ENCODE measurements at places on chromosomes 2 and 18.

- no peak for DNase-seq
These were observed 62.7 kb downstream of the ASAP2 start for GRCh38 chr2:9269295-9269694.

DNA sequence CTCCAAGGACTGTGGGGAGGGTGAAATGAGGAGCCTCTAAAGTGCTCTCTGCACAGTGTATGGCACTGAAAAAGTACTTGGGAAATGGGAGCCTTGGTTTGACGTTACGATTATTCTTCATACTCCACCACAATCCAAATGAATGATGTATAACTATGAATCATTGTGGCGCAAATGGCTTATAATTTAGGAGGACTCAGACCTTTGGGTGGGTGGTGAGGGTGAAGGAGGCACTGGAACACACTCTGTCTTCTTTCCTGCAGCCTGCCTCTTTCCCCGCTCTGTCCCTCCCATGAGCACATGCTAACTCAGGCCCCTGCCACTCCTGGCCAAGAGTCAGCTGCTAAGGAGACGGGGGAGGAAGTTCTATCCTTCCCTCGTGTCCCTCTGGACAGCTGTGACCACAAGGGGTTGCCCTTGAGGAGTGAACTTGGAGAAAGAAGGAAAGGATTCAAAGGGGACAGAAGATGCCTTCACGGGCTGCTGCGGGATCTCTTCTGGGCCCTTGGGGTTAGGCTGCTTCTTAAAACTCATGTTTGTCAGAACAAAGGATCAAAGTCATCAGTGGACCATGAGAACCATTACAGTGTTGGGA, 36.5 kb downstream of the POLR1A start:
- no peak for DNase-seq

DNA sequence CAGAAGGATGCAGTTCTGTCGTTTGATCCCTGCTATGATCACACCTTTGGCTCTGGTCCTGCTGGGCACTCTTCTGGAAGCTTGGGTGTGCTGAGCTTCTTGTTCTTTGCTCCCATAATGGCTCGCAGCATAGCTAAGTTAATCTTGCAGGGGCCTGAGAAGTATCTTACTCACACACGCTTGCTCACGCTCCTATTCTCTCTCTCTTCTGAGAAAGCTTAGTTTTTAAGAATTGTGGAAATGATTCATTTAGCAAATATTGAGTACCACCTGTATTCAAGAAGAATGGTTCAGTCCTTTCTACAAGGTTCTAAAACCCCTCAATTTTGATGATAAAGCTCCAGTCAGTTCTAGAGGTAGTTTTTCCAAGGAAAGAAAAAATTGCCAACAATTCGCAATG, 40.6 kb downstream of the XRCC5 start:
- no peak for DNase-seq

DNA sequence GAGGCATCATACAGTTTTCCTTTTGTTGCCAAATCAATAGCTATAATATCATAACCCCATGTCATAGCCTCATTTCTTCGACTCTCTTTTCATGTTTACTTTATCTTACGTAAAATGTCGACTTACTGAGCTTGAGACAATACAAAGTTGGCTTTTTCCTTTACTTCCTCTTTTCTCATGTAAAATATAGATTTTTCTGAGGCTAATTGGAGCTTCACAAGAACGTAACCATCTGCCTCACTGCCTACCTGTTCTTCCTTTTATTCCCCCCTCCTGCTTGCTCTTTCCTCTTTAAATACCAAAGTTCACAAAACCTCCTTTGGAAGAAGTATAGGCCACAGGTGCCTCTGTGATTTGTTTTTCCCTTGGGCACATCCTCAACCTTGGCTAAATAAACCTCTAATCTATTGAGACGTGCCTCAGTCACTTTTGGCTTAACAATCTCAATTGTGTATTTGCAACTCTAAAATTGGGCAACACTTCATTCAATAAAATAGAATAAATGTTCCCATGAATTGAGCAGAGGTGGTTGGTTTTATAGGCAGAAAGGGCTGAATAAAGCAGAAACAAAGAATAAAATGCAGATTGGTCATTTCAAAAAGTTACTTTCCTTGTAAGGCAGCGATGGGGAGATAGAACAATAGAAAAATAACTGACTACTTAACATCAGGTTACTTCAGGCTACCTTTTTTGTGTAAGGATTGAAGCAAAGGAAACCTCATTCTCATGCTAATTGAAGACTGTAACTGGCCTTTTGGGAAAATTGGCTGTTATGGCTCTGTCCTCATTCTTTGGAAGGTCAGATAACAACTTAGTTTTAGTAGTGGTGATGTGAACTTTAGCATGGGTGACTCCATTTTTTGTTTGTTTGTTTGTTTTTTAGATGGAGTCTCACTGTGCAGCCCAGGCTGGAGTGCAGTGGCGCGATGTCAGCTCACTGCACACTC, 21.3 kb downstream of the COMMD1 start:
- no peak for DNase-seq

GRCh38 chr2:118622913-118623312, 224.5 kb downstream of the EN1 start:
- DNase-seq, result no peak

GRCh38 chr2:171318463-171318934, 115.3 kb downstream of the METTL8 start:
- DNase-seq, result no peak

GRCh38 chr2:65671670-65672242, 239.4 kb upstream of the SPRED2 start:
- no peak for DNase-seq

- DNase-seq, result no peak
These were observed 116.1 kb downstream of the FAM117B start for GRCh38 chr2:202750763-202751427.

- no peak for DNase-seq
These were observed 1193.9 kb upstream of the CELF4 start for GRCh38 chr18:38759457-38759856.

- no peak for DNase-seq
These were observed 225.5 kb upstream of the VRK2 start for GRCh38 chr2:57821088-57821487.

- no peak for DNase-seq
These were observed 61.1 kb upstream of the UGP2 start for GRCh38 chr2:63780518-63781155.

GRCh38 chr2:143698352-143698751, 569.1 kb downstream of the ARHGAP15 start:
- DNase-seq, result no peak

DNA sequence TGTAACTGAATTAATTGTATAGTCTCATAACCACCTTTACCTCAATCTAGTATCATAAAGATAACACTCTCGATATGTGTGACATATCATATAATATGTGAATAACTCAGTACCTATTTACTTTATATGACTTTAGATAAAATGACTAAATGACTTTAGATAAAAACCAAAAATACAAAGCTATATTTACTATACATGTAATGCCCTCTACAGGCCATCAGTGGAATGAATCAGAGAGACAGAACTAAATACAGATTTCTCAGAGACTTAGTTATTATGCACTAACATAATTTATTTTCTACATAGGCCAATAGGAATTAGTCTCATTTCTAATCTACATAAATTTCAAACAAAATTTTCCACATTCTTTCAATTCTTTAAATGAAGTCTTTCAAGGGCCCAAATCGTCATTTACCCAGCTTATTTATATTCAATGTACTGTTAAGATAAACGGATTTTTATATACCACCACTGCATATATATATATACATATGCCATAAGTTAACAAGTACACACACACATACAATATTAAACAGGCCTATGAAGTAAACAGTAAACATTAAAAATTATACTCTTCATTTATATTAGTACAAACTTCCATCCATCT, 219.9 kb downstream of the EXOC6B start:
- DNase-seq, result no peak

- no peak for DNase-seq
These were observed 951.6 kb upstream of the SLC39A10 start for GRCh38 chr2:194705398-194705797.

DNA sequence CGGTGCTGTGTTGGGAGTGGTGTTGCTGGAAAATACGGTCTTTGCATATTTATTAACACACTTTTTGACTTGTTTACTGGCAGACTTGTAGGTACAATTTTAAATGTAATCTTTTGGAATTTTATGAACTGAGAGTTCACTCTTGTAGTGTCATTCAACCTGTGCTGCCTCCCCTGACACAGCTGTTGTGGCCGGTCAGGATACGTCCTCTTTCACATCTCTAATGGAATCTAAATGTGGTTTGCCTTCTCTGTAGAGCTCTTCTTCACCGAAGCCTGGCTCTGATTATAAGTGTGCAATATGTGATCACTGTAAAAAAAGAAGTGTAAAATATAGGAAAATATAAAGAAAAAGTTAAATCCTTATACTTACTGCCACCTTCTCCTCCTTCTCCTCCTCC, 94.7 kb downstream of the MAP4K4 start:
- no peak for DNase-seq

GRCh38 chr18:38654946-38655345, 1089.3 kb upstream of the CELF4 start:
- no peak for DNase-seq

DNA sequence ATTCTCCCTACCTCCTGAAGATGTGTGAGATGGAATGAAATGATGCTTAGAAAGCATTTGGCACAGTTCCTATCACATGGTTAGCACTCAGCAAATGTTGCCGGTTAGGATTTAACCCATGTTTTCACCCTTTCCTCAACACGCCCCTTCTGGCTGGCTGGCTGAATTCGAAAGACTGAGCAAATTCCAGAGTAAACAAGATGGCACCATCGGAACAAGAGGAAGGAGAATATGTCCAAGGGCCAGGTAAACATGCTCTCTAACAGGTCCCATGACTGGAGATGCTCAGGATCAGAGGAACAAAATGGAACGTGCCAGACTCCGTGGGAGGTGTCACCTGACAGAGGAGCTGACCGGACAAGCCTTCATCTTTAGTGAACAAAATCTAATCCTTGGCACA, 145.6 kb downstream of the ANKRD44 start:
- DNase-seq, result no peak

DNA sequence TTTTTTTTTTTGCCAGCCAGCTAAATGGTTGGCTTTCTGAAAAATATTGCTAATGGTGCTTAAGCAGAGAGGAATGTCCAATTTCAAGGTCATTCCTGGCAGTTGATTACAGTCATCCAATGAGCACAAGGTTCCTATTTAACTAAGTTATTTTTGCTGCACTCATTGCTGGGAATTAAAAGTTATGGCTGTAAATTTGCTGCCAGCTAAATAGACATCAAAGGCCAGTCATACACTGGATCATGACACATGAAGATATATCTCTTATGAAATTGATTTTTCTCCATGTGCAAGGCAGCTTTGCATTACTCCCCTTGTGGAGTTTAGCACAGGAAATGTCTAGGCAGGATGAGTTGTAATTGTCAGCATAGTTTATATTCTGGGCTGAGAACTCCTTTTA, 1898.4 kb upstream of the CELF4 start:
- no peak for DNase-seq
